Esophagus squamous epithelium (tissue), 5 donors: ENCODE measurements at places on chromosomes 7 and 10.

GRCh38 chr10:49139846-49140195, 6.0 kb upstream of the FAM170B start:
- no peak for DNase-seq

DNA sequence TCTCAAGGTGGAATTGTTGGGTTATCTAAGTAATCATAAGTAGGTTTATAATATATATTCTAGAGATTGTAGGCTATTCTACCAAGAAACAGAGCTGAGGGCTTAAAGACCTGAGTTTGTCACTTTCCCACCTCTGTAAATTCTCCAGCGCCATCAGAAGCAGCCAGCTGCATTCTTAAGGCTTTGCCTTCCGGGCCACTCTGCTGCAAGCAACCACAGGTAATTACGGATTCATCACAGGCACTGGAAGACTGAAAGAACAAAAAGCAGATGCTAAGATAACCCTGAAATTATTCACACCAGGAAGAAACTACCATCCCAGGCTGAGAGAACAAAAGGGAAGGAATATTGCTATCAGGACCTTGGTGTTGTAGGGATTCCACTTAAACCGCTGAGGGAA, 137.8 kb upstream of the JCAD start:
- no peak for DNase-seq

- no peak for DNase-seq
These were observed 24.3 kb downstream of the HTRA1 start for GRCh38 chr10:122485670-122486069.

- no peak for DNase-seq
These were observed 85.4 kb downstream of the DOCK4 start for GRCh38 chr7:112120696-112121217.

GRCh38 chr7:25624833-25625232, 396.5 kb upstream of the NPVF start:
- no peak for DNase-seq

GRCh38 chr10:133105686-133106390, 18.1 kb downstream of the ADGRA1 start:
- DNase-seq, result no peak

DNA sequence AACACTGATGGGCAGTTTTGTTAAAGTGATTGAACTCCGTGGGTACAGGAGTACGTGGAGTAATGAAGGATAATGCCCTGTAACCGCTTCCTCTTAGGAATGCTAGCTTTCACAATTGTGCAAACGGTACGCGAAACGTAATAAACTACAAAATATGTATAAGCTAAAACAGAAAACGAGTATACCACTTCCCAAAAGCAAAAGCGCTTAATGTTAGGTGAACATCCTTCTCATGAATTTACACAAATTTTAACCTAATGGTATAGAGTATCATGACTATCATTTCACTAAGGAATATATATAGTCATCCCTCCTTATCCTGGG, 395 bp upstream of the ZNF25 start:
- DNase-seq, result no peak
